ENCODE measurements at places on chromosomes 3 and 15. TPM values are rescaled to one million over a fixed set of nuclear protein-coding genes. Genes with fewer than 3 reads are reported as not detected.

Gene COMMD2
- total RNA-seq, result 23.1 TPM

Gene UBR1
- 19.5 TPM for total RNA-seq

Gene TNNC1
- total RNA-seq, result not detected

Gene SYNPR
- not detected for total RNA-seq

Gene TRPM1
- under 0.01 TPM for total RNA-seq

Gene FBLN2
- total RNA-seq, result 10.4 TPM

Gene C3orf62
- total RNA-seq, result 3.7 TPM

Gene CCR1
- not detected for total RNA-seq

Gene ZNF774
- total RNA-seq, result 0.64 TPM

Gene CLDN16
- not detected for total RNA-seq

Gene SAMMSON
- not detected for total RNA-seq

Gene GABRR3
- total RNA-seq, result not detected

Gene EPHA3
- total RNA-seq, result not detected

Gene PBRM1
- total RNA-seq, result 51.9 TPM

Gene ZDHHC23
- total RNA-seq, result 10.5 TPM

Gene CMTM7
- 19.8 TPM for total RNA-seq

Gene SEMA3G
- total RNA-seq, result 23.0 TPM

Gene CNTN3
- not detected for total RNA-seq

All from dermis microvascular lymphatic vessel endothelial cell (primary cell).